Upper lobe of right lung (tissue), 1 donor: ENCODE measurements at places on chromosomes 16 and 17. TPM values are rescaled to one million over a fixed set of nuclear protein-coding genes. Genes with fewer than 3 reads are reported as not detected.

DNA sequence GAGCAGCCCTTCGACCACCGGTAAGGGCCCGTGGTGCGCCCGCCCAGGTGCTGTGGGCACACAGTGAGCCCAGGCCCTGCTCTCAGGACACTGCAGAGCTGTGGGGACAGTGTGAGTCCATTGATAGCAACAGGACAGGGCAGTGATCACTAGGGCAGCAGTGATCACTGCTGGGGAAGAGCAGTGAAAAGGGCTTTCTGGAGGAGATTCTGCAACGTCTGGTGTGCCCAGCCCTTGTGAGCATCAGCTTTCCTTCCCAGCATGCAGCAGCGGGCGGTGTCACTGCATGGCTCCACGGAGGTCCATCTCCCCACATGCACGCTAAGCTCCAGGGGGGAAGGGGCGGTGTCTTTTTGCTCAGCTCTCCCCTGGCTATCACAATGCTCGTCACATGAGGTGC, 32.1 kb downstream of the MAP1LC3B start:
- H3K27ac ChIP-seq = no peak overlapping the region
- peaks cover 54% of the 10 kb centered on the region for H3K36me3 ChIP-seq
- H3K27me3 ChIP-seq = no peaks in the 10 kb centered on the region
- H3K4me3 ChIP-seq = no peak overlapping the region
- no peak for DNase-seq

NAGLU gene
- total RNA-seq = 46.9 TPM

- no peaks in the 10 kb centered on the region for H3K27me3 ChIP-seq
- DNase-seq = no peak
- no peak overlapping the region for H3K27ac ChIP-seq
- no peaks in the 10 kb centered on the region for H3K4me1 ChIP-seq
Observed at GRCh38 chr17:3049705-3050295, 13.6 kb downstream of the OR1D5 start.

DNA sequence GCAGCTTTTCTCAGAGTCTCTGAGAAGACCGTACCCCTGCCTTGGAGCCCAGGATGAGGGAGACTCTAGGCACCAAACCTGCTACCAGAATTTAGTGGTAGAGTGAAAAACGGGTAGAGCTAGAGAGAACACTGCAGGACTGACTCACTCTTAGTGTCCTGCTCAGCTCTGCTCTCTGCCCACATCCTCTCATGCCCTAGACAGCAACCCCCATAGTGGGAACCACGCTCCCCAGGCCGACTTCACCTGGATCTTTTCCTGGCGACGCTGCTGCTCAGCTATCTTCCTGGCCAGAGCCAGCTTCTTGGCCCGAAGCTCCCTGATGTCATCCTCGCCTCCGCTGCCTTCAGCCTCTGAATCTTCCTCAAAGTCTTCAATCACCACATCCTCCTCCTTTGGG, 26.7 kb downstream of the HIC1 start:
- no peak overlapping the region for H3K27ac ChIP-seq
- peaks cover 43% of the 10 kb centered on the region for H3K4me1 ChIP-seq
- no peaks in the 10 kb centered on the region for H3K27me3 ChIP-seq

SLFN14 gene
- not detected for total RNA-seq

- DNase-seq = peak; percentile 74
- no peak overlapping the region for H3K4me3 ChIP-seq
- no peaks in the 10 kb centered on the region for H3K36me3 ChIP-seq
- H3K27ac ChIP-seq = peak overlapping the region; percentile 73
Observed at GRCh38 chr16:27238016-27238587, 30.5 kb downstream of the NSMCE1 start.

DNA sequence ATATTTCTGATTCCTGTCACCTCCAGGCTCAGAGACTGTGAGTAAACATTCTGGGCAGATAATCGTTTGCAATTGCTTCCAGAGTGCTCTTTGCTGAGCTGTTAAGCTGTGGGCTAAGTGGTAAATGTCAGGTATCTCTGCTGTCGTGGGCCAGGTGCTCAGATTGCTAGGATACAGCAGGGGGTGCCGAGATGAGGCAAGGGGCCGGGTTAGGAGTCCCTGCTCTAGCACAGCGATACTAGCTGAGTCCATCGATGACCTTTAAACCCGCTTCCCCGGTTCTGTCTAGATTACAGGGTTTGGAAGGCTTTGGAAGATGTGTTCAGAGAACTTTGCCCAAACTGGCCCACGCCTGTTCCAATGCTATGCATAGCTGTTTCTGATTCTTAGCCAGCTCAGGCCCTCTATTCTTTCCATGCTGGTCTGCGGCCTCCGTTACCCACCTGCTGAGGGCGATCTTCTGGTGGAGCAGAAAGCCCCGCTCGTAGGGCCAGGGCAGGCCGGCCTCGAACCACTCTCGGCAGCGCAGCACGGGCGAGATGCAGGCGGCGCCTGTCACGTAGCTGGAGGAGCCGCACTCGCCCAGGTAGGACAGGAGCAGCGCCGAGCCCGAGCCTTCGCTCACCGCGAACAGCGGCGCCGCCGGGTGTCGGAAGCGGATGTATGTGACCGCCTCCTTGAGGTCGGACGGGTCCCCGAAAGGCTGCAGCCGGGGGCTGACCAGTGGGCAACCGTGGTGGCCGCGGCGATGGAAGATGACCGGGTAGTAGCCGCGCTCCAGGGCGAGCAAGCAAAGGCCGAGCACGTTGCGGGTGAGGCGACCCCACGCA, 979 bp downstream of the ABHD15 start:
- H3K4me1 ChIP-seq = peaks cover 50% of the 10 kb centered on the region
- H3K4me3 ChIP-seq = peak overlapping the region; percentile 76
- DNase-seq = peak; percentile 83
- peaks cover 5% of the 10 kb centered on the region for H3K36me3 ChIP-seq
- no peaks in the 10 kb centered on the region for H3K27me3 ChIP-seq

CD300LB gene
- total RNA-seq = 1.3 TPM

DNA sequence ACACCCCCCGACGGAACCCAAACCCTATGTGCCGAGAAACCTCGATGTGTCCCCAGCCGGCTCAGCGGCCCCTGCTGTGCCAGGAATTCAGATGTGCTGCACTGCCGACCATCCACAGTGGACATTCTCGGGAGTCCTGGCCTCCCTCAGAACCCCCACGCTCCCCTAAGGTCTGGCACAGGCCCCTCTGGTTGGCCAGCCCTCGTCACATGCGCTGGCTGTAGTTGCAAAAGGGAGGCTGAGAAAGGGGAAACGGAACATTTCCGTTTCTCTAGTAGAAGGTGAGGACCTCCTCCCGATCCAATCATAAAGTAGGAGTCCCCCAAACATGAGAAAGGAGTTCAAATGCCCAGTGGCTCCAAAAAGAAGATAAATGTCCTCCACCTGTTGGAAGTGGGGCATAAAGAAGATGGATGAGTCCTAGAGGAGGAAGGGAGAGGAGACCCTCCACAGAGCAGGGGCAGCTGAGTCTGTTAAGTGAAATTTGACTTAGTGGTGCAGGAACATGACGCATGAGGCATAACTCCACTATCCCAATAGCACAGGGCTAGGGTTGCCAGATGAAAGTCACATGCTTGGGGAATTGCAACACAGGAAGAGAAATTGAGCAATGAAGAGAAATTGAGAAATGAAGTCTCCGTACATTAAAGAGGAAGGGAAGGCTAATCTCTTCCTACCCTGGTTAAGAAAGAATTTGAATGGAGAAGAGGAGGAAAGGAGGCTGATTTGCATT, 49.3 kb upstream of the WSB1 start:
- H3K27me3 ChIP-seq = no peaks in the 10 kb centered on the region
- peak overlapping the region; percentile 30 for H3K4me3 ChIP-seq
- peaks cover 80% of the 10 kb centered on the region for H3K4me1 ChIP-seq

GRCh38 chr17:78940708-78941107, 15.5 kb upstream of the TIMP2 start:
- no peaks in the 10 kb centered on the region for H3K36me3 ChIP-seq
- H3K4me3 ChIP-seq = no peak overlapping the region
- no peaks in the 10 kb centered on the region for H3K27me3 ChIP-seq
- no peak overlapping the region for H3K27ac ChIP-seq
- no peaks in the 10 kb centered on the region for H3K4me1 ChIP-seq

- no peak for DNase-seq
- H3K27me3 ChIP-seq = no peaks in the 10 kb centered on the region
- no peaks in the 10 kb centered on the region for H3K4me1 ChIP-seq
- peaks cover 10% of the 10 kb centered on the region for H3K36me3 ChIP-seq
Observed at GRCh38 chr17:66054242-66054641, 137.7 kb downstream of the CEP112 start.

GRCh38 chr17:1375615-1376014, 24.4 kb downstream of the YWHAE start:
- no peak overlapping the region for H3K4me3 ChIP-seq
- no peak overlapping the region for H3K27ac ChIP-seq
- H3K36me3 ChIP-seq = no peaks in the 10 kb centered on the region
- DNase-seq = no peak
- H3K27me3 ChIP-seq = no peaks in the 10 kb centered on the region

GRCh38 chr17:32604966-32605365, 118.2 kb downstream of the CDK5R1 start:
- no peak overlapping the region for H3K4me3 ChIP-seq
- no peaks in the 10 kb centered on the region for H3K27me3 ChIP-seq
- H3K4me1 ChIP-seq = no peaks in the 10 kb centered on the region
- no peak for DNase-seq

GP1BA gene
- total RNA-seq = 0.55 TPM

- no peak for DNase-seq
- no peaks in the 10 kb centered on the region for H3K27me3 ChIP-seq
- H3K36me3 ChIP-seq = no peaks in the 10 kb centered on the region
Observed at GRCh38 chr17:73841431-73842060, 197.3 kb upstream of the SDK2 start.

GRCh38 chr16:73420676-73421075, 372.7 kb upstream of the ZFHX3 start:
- no peaks in the 10 kb centered on the region for H3K36me3 ChIP-seq
- no peaks in the 10 kb centered on the region for H3K27me3 ChIP-seq
- H3K4me1 ChIP-seq = no peaks in the 10 kb centered on the region

DNA sequence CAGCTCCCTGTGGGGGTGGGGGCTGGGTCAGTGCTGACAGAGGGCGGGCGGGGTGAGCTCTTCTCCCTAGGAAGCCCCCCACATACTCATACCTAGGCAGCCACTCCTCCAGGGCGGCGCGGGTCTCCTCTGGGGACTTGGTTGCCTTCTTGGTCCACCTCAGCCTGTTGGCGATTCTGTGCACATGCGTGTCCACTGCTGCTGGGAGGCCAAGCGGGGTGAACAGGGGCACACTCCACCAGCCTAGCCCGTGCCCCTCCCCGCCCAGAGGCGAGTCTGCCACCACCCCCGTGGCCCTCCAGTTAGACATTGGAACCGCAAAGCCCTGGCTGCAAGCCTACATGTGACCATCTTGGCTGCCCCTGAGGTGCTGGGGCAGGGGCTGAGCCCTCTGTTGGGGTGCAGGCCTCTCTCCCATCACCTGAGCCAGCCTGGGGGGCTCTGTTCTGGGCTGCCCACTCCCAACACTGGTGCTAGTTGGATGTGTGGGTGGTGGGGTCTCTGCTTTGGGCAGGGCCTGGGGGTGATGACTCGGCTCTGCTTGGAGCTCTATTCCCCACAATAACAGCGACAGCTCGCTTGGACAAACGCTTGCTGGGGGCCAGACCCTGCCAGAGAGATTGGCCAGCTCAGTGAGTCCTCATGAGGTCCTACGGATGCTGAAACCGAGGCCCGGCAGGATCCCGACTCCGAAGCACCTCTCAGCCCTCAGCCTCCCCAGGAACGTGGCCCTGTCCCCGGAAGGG, 7.4 kb downstream of the NTHL1 start:
- peaks cover 13% of the 10 kb centered on the region for H3K36me3 ChIP-seq
- H3K27ac ChIP-seq = peak overlapping the region; percentile 94
- no peak overlapping the region for H3K4me3 ChIP-seq
- DNase-seq = no peak
- peaks cover 95% of the 10 kb centered on the region for H3K4me1 ChIP-seq
